ENCODE measurements at places on chromosomes 11 and 22. TPM values are rescaled to one million over a fixed set of nuclear protein-coding genes. Genes with fewer than 3 reads are reported as not detected.

- no peak for DNase-seq
These were observed 31.0 kb downstream of the TPCN2 start for GRCh38 chr11:69079661-69080256.

Gene TNNI2
- total RNA-seq: not detected

- DNase-seq: no peak
These were observed 1.4 kb downstream of the TMEM80 start for GRCh38 chr11:696955-697491.

GRCh38 chr11:70637186-70637800, 239.0 kb downstream of the CTTN start:
- DNase-seq: no peak

DNA sequence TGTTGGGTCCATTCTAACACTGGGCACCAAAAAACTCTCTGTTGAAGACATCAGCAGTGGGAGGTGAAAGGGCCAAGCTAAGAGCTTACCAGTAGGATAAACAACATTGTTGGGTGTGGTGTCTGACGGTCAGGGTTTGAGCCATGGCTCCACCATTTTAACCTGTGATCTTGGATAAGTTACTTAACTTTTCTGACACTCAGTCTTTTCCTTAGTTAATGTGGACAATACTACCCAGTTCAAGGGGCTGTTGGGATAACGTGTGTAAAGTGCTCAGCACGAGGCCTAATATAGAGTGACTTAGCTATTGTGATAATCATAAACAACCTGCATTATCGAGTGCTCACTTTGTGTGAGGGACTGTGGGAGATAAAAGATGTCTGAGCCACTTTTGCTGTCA, 6.1 kb downstream of the UCP3 start:
- DNase-seq: no peak

DNA sequence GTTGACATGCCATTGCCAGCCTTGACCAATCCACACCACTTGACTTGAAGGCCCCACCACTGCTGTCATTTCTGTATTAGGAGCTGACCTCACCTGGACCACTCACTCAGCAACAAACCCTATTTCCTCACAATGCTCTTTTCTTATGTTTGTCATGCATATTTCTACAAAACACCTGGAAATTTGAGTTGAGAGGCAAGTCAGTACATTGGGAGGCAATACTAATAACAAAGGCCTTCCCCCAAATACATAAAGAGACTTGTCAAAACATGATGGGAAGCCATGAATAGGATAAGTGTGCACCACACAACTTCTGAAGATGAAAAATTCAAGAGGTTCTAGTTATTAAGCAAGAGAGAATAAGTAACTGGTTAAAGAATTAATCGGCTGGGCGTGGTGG, 77.9 kb upstream of the POU2AF2 start:
- DNase-seq: no peak

- no peak for DNase-seq
These were observed 24.6 kb downstream of the STIM1 start for GRCh38 chr11:3879967-3880542.

GRCh38 chr11:6194065-6194581, 4.9 kb upstream of the OR52W1 start:
- DNase-seq: no peak

Gene OR56A1
- total RNA-seq: not detected

Gene ABCC8
- total RNA-seq: 10.8 TPM

DNA sequence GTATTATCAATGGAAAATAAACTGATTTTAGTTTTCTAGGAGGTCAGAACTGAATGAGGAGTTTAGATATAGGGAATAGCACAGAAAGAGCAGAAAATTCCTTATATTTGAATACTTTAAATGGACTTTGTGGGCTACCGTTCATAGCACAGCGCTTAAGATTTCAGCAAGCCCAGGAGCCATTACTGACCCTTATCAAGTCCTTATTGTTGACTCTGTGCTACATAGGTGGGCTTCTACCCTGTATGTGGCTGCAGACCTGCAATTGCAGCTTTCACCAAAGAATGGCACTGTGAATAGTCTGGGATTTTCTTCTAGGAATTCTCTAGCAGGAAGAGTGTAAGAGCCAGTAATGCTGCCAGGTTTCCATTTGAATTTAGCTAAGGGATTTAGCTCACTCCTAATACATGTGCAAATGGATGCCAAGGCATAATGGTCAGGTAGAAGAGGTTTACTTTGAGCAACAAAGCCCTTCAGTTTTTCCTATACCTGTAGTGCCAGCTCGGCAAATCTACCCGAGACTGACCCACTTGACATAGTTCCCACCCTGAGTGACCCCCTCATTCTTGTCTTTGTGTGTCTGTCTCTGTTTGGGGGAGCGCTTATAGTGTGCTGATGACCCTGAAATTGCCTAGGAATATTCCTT, 42.5 kb upstream of the DLAT start:
- no peak for DNase-seq

DNA sequence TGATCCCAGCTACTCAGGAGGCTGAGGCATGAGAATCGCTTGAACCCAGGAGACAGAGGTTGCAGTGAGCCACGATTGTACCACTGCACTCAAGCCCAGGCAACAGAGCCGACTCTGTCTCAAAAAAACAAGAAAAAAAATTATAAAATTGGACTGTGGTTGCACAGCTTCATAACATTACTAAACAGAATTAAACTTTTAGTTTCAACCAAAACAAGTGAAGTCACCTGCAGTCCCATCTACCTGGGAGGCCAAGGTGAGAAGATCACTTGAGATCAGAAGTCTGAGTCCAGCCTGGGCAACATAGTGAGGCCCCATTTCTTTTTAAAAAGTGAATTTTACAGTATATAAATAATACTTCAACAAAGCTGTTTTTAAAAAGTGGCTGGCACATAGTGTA, 47.8 kb upstream of the CD5 start:
- no peak for DNase-seq

Gene B4GAT1
- total RNA-seq: 30.1 TPM

DNA sequence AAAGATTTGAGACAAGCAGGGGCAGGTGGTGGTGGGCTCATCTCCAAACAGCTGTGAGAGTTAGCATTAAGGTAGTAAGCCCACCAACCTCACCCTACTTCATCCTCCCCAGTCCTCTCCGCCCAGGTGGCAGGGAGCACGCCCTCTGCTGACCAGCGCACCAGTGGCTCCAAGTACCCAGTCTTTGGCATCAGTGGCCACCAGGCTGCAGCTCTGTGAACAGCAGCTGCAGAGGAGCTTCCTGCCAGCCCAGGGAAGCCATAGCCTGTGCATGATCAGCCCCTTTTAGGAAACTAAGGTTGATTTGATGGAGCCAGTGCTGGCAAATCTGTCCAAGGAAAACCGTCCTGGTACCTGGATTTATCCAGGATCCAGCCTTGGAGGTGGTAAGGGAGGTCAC, 21.7 kb downstream of the CAVIN3 start:
- DNase-seq: no peak

DNA sequence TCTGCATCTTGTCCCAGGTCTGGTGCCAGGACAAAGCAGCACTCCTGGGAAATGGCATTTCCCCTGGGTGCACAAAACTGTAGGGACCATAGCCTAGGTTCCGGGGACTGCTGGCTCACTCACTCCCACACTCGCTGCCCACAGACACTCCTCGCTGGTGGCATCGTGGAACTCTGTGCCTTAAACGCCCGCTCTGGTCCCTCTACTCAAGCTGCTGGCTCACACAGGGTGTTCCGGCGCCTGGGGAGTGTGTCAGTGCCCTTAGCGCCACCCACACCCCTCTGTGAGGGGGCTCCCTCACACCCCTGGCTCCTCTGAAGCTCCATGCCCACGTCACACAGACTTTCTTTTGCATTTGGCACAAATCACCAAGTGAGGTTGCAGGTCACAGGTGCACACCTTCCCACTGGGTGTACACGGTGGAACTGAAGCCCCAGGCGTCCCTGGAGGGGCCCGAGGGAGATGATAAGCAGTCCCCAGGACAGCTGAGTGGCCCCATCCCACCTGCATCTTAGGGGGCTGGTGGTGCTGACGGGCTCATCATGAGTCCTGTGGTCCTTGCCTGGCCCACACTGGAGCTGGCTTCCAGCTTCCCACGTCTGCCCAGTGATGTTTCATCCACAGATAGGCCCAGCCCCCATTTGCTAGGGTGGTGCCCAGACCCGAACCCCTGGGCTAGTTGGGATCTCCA, 23.2 kb upstream of the DGCR8 start:
- DNase-seq: no peak

GRCh38 chr11:120816711-120817110, 207.2 kb upstream of the TBCEL start:
- DNase-seq: no peak

Gene SUSD2
- total RNA-seq: 0.80 TPM

Gene CNGA4
- 0.29 TPM for total RNA-seq

Gene CD3E
- total RNA-seq: 2.1 TPM

DNA sequence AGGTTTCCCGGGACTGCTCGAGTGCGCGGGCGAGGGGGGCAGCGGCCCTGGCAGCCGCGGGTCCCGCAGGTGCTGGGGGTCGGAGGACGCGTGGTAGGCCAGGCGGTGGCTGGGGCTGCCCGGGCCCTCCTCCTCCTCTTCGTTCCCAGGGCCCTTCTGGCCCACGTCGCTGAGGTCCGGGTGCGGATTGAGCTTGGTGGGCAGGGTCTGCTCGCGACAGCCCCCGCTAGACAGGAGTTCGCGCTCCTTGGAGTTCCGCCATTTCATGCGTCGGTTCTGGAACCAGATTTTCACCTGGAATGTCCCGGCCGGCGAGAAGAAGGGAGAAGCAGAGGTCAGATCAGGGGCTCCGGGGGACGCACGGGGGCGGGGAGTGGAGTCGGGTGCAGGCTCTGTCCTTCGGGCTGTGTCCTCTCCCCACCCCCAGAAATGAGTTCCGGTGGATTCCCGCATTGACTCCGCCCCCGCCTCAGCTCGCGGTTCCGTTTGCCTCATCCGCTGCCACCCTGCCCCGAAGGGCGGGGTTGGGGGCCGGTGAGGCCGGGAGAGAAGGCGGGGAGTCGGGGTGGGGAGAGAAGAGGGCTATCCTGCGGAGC, 3.9 kb downstream of the DBX1 start:
- DNase-seq: no peak

- DNase-seq: no peak
These were observed 63.4 kb downstream of the CACNG2 start for GRCh38 chr22:36640106-36640672.

Measured in breast epithelium (tissue), 4 donors.